Lower lobe of right lung (tissue), 2 donors: ENCODE measurements at places on chromosomes 2 and 18.

- no peak for DNase-seq
Observed at GRCh38 chr2:112959109-112959812, 18.5 kb upstream of the IL36G start.

GRCh38 chr2:197268786-197269584 is 41.6 kb downstream of the ANKRD44 start:
- no peak for DNase-seq

DNA sequence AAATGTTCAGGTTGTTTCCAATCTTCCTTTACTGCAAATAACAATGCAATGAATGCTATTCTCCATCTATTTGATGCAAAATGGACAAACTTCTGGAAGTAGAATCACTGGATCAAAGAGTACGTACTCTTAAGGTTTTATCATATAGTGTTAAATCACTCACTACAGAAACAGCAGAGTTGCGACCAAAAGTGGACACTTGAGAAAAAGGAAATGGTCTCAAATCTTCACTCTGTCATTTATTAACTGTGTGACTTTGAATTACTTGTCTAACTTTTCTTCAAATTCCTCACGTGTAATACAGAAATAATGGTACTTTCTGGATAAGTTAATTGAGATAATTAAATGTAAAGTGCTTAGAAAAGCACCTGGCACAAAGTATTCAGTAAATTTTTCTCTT is 78.1 kb downstream of the CERKL start:
- no peak for DNase-seq

- no peak for DNase-seq
Observed at GRCh38 chr2:225894236-225894980, 494.9 kb downstream of the NYAP2 start.

DNA sequence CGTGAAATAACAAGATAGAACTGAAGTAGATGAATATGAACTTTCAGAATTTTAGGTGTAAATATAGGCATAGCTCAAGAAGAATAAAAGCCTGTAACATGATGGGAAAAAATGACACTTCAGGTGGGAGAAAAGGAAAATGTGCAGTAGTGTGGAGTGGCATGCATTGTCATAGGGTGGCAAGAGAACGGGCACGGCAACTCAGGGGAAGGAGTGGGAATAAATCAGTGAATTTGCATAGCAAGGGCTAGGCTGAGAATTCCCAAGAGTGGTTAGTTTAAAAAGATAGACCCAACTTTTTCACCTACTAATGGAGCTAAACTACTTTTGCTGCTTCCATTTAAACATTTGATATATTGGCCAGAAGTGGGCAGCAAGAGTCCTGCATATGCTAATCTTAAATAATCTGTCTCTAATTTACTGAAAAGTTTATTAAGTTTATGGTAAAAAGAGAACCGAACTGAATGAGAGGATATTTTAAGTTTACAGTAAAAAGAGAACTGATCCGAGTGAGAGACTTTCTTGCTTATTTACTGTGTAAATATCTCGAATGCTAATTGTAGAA is 228.1 kb downstream of the CTNNA2 start:
- no peak for DNase-seq

DNA sequence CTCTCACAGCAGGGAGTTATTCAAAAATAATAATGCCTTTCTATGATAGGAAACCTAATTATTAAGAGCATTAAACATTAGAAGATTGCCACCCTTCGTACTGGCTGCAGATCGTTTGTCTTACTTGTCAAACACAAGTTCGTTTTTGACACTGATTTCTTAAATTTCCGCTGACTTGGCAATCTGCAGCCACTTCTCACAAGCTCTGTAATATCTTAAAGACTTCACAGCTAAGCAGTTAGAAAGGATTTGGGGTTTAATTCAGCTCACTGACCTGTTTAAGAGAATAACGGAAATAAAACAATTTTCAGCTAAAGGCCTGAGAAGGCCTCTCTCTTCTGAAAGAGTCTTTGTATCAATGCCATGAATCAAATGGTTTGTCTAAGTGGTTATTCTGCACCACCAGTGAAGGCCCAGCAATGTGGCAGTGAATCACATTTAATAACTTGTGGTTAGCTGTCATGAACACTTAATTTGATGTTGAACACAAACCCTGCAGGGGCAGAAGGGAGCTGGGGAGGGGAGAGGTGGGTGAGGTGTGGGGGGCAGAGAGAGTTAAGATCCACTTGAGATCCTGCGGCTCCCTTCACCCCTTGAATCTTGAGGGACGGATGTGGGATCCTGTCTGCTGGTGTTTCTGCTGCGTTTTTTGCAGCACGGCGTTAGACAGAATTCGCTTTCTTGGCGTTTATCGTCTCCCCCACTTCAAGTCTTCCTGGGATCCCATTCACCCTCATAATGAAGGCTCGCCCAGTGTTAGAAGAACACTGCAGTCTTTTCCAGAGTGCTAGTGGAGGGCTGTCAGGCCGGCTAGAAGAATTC is 145.4 kb upstream of the SATB2 start:
- DNase-seq = no peak
